ENCODE measurements at places on chromosomes 16 and 17.
A peak's percentile ranks its signal among the peaks of the same experiment; 100 is the strongest.

DNA sequence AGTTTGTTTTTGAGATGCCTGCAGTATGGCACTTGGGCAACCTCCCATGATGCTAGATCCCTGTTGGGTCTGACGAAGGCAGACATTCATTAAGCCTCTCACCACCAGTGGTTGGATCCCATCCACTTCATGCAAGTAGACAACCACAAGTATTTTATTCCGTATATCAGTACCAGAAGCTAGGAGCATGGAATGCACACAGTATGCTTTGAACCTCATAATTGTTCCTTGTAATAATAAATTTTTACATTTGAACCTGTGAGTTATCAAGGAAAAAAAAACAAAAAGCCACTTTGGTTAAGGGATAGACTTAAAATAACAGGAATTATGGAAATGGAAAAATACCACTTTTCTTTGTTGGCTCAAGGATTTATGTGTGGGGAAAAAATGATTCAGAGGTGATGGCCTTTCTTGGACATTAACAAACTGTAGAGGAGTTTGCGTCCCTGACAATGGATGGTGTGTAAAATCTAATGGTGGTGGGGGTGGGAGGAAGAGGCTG is 107.1 kb upstream of the KCNJ16 start:
- DNase-seq = no peak

DNA sequence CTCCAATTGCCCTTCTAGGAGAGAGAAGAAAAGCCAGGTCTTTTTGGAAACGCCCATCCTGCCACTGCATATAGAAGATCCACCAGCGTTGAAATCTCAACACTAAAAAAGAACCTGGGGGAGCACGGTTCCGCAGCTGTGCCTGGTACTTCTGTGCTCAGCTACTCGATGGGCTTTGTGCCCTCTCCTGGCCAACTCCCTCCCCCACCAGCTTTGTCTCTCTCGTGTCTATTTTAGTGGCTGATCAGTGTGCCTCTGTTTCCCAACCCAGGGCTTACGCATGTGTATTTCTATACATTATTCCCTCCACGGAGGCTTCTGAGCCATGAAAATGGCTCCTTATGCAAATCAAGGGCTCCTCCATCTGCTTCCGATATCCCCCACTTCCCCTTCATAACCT is 83.5 kb downstream of the RBFOX3 start:
- DNase-seq = no peak

DNA sequence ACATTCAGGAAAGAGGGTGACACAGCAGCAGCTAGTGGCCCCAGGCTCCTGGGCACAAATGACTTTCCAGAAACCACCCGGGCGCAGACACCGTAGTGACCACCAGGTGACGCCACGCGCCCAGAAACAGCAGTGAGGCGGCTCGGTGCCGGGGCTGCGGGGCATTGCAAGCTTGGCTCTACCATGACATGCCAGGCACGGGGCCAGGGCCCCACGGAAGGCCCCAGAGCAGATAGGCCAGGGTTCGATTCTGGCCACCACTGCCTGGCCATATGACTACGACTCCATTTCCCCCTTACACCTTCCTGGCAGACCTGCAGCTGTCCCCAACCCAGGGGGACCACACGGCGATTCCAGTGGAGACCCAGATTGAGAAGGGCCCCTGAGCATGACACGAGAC is 6.7 kb downstream of the RHBDF1 start:
- peak; percentile 74 for DNase-seq

- DNase-seq = no peak
Measured at GRCh38 chr17:66487121-66487520, 184.7 kb downstream of the PRKCA start.

DNA sequence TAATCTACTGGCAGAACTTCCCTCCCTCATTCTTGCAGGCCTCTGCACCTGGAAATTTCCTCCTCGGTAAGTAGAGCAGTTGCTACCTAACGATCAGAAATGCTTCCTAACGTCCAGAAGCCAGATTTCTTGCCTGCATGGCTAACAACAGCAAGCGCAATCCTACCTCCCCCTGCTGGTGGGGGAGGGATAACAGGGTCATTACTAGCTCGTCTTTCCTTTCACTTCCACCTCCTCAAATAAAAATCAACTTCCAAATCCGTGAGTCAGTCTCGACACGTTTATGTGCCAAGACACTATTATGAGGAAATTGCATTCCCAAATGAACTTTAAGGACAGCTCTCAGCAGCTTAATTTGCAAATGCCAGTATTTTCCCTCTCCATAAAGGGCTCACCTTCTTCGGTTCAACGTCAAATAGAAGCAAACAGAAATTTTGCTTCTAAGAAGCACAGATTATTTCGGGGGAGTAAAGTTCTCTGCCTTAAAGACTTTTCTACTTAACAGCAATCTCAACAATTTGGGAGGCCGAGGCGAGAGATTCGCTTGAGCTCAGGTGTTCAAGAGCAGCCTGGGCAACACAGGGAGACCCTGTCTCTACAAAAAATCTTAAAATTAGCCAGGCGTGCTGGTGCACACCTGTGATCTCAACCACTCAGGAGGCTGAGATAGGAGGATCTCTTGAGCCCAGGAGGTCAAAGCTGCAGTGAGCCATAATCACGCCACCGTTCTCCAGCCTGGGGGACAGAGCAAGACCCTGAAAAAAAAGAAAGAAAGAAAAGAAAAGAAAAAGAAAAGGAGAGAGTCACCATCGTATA is 188.6 kb upstream of the PSMD7 start:
- peak; percentile 62 for DNase-seq

GRCh38 chr16:17828012-17828411 is 357.3 kb upstream of the XYLT1 start:
- DNase-seq = no peak

DNA sequence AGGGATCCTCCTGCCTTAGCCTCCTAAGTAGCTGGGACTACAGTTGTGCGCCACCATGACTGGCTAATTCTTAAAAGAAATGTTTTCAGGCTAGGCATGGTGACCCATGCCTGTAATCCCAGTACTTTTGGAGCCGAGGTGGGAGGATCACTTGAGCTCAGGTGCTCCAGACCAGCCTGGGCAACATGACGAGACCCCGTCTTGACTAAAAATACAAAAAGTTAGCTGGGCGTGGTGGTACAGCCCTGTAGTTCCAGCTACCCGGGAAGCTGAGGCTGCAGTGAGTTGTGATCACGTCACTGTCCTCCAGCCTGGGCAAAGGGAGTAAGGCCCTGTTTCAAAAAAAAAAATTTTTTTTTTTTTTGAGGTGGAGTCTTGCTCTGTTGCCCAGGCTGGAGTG is 173.1 kb downstream of the SEC14L1 start:
- DNase-seq = no peak

GRCh38 chr16:84735849-84736586 is 36.2 kb downstream of the USP10 start:
- no peak for DNase-seq

DNA sequence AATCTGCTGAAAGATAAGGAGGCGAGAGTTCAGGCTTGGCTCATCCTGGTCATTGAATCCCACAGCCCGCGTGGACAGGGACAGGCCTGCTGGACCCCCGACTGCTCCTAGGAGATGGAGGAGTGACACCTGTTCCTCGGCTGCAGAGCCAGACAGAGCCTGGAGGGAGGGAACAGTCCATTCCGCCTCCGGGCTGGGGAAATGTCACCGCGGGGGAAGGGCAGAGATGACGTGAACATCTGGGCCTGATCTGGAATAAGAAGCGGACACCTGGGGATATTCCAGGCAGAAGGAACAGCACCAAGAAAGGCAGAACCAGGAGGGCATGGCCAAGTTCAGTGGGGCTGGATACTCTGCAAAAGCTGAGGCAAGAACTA is 1.5 kb downstream of the ZNF747 start:
- DNase-seq = no peak

GRCh38 chr17:78154903-78155811 is 9.0 kb downstream of the C17orf99 start:
- DNase-seq = no peak

- DNase-seq = peak; percentile 43
Measured at GRCh38 chr17:78717431-78717980, 64.6 kb downstream of the CYTH1 start.

DNA sequence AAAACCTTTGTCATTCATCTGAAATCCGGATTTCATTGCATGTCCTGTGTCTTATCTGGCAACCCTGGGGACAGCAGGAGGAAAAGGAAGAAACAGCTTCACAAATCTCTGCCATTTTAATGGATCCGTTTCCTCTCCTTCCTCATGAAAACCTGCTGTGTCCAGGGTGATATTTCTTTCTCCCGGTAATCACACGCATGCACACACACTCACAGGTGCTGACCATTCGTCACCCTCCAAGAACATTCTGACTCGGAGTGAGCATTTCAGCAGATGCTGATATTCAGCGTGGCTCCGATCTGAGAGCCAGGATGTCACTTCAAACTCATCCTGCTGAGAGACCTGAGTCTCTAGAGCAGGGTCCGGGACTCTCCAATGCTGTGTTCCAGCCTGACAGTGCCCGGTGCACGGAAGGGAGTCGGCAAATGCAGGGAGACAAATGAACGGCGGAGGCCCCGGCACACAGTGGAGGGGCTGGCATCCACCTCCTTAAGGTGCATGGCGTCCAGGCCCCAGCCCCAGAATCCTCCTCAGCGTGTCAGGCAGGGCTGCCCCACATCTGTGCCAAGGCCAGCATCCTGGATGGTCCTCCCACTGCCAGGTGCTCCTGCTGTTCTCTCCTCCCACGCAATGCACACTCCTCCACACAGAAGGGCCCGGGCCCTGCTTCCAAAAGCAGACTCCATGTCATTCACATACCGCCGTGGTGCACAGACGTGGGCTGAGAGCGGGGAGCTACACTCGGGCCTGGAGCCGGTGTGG is 70.7 kb downstream of the RBFOX3 start:
- no peak for DNase-seq
